ENCODE measurements at places on chromosomes 12 and 14.

DNA sequence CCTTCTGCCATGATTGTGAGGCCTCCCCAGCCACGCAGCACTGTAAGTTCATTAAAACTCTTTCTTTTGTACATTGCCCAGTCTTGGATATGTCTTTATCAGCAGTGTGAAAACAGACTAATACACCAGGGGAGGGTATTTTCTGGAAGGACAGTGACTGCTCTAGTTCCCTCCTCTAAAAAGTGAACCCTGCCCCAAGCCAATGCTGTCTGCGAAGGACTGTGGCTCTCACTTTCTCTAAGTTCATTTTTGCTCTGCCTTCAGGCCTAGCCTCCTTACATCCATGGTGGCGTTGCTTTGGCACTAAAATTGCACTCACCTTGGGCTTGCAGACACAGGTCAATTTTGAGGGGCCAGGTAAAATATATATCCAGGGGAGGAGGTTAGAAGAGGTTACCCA lies 323.0 kb downstream of the VRK1 start:
- H3K4me3 ChIP-seq: no peak overlapping the region
- H3K4me1 ChIP-seq: no peaks in the 10 kb centered on the region
- no peak overlapping the region for H3K27ac ChIP-seq

DNA sequence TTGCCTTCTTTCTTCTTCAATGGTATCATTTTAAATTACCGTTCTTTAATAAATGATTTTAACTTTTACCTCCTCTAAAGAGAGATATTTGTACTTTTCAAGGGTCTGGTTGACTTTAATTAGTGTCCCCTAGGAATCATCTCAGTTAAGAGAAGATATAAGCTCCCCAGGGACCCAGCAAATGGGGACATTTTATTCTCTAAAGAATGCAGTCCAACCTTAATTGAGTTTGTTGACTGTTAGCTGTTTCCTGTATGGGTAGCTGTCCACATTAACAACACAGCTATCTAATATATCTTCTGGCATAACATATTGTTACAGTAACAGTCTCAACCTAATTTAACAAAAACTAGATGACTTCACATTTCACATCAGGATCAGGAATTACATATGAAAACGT lies 241.6 kb upstream of the NPAS3 start:
- no peaks in the 10 kb centered on the region for H3K36me3 ChIP-seq
- H3K27ac ChIP-seq: no peak overlapping the region
- H3K4me3 ChIP-seq: no peak overlapping the region

- H3K36me3 ChIP-seq: peaks cover 4% of the 10 kb centered on the region
- no peaks in the 10 kb centered on the region for H3K4me1 ChIP-seq
- no peak overlapping the region for H3K4me3 ChIP-seq
- peak overlapping the region; percentile 39 for H3K27ac ChIP-seq
- H3K27me3 ChIP-seq: no peaks in the 10 kb centered on the region
Observed at GRCh38 chr12:111643427-111643826, 42.3 kb downstream of the BRAP start.

GRCh38 chr14:24067133-24068082 lies 4.0 kb upstream of the CPNE6 start:
- H3K4me1 ChIP-seq: no peaks in the 10 kb centered on the region
- no peak overlapping the region for H3K27ac ChIP-seq
- H3K36me3 ChIP-seq: no peaks in the 10 kb centered on the region
- H3K27me3 ChIP-seq: no peaks in the 10 kb centered on the region
- DNase-seq: no peak

DNA sequence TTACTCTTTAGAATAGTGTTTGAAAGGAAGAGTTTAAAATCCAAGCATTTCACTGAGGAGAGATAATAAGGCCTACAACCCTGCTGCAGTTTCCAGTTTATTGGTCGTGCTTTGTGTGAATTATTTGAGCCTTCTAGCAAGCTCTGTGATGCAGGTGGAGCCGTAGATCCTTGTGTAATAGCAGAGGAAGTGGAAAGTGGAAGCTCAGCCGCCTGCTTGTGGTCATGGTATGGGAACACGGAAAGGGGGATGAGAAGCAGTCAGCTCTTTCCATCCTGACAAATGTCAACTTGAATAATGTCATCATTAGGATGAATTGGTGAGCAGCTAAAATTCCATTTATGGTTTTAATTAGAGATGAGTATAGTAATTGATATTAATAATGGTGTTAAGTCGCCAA lies 29.1 kb downstream of the SYNE2 start:
- DNase-seq: no peak
- H3K27me3 ChIP-seq: no peaks in the 10 kb centered on the region
- H3K36me3 ChIP-seq: no peaks in the 10 kb centered on the region

- no peaks in the 10 kb centered on the region for H3K27me3 ChIP-seq
- H3K4me1 ChIP-seq: no peaks in the 10 kb centered on the region
Observed at GRCh38 chr12:69527506-69528272, 57.5 kb downstream of the FRS2 start.

- no peak overlapping the region for H3K4me3 ChIP-seq
- H3K36me3 ChIP-seq: no peaks in the 10 kb centered on the region
- H3K27ac ChIP-seq: no peak overlapping the region
- no peaks in the 10 kb centered on the region for H3K4me1 ChIP-seq
- DNase-seq: no peak
Observed at GRCh38 chr12:21828779-21829178, 54.3 kb upstream of the KCNJ8 start.

GRCh38 chr12:42186793-42187192 lies 42.1 kb upstream of the GXYLT1 start:
- no peaks in the 10 kb centered on the region for H3K27me3 ChIP-seq
- no peaks in the 10 kb centered on the region for H3K4me1 ChIP-seq
- no peak for DNase-seq
- H3K4me3 ChIP-seq: no peak overlapping the region
- no peak overlapping the region for H3K27ac ChIP-seq
- H3K36me3 ChIP-seq: no peaks in the 10 kb centered on the region

DNA sequence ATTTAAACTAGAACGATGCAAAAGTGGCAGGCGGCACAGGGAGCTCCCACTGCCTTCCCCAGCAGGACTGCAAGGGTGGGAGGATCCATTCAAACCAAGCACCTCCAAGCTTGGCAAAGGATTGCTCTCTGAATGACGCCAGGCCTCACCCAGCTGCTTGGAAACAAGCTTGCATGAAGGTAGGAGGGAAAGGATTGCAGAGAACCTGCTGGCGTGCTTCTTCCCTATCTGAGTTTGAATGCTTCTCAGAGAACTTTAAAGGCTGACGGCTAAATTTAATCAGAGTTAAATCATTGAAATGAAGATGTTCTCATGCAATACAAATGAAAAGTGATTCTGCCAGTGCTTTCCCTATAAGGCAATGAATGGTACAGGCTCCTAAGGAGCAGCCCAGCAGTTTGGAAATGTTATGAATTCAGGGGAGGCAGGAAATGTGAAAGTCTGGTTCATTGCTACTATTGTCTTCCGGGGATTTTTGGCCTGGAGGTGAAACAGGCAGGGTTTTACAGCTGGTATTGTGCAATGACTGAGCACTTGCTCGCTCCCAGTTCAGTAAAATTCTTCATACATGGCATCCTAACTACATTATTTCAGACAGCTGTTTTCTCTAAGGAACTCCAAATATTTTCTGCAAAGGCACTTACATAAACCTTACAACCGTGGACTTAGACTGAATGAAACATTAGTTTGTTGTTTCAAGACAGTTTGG lies 31.9 kb upstream of the DUSP6 start:
- no peaks in the 10 kb centered on the region for H3K36me3 ChIP-seq
- peak overlapping the region; percentile 3 for H3K4me3 ChIP-seq
- DNase-seq: peak; percentile 54
- H3K27me3 ChIP-seq: no peaks in the 10 kb centered on the region
- H3K4me1 ChIP-seq: peaks cover 7% of the 10 kb centered on the region

GRCh38 chr14:28690029-28690692 lies 76.4 kb upstream of the FOXG1 start:
- H3K36me3 ChIP-seq: no peaks in the 10 kb centered on the region
- no peaks in the 10 kb centered on the region for H3K27me3 ChIP-seq
- H3K27ac ChIP-seq: no peak overlapping the region
- DNase-seq: no peak

DNA sequence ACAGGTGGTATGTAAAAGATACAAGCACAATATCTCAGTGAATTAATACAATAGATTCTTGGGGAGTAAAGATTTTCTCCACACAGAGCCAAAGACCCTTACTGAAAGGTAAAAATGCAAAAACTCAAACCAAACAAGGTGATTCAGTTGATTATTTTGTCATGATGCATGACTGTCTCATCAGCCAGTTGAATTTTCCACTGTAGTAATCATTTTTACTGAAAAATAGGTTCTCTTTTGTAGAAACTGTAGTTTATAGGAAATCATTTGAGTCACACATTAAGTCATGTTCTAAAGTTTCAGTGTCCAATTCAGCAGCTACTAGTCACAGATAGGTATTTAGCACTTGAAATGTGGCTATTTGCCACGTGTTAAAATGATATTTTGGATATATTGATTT lies 53.6 kb downstream of the PPFIA2 start:
- H3K27me3 ChIP-seq: no peaks in the 10 kb centered on the region
- H3K4me1 ChIP-seq: no peaks in the 10 kb centered on the region
- no peak overlapping the region for H3K27ac ChIP-seq
- DNase-seq: no peak
- H3K36me3 ChIP-seq: no peaks in the 10 kb centered on the region
- H3K4me3 ChIP-seq: no peak overlapping the region

GRCh38 chr14:51576879-51577278 lies 74.8 kb upstream of the FRMD6 start:
- DNase-seq: no peak
- no peaks in the 10 kb centered on the region for H3K36me3 ChIP-seq
- H3K4me1 ChIP-seq: no peaks in the 10 kb centered on the region
- no peak overlapping the region for H3K4me3 ChIP-seq

- DNase-seq: no peak
- no peak overlapping the region for H3K4me3 ChIP-seq
- no peaks in the 10 kb centered on the region for H3K36me3 ChIP-seq
- H3K27me3 ChIP-seq: no peaks in the 10 kb centered on the region
Observed at GRCh38 chr12:6643569-6644256, 3.5 kb downstream of the ACRBP start.

DNA sequence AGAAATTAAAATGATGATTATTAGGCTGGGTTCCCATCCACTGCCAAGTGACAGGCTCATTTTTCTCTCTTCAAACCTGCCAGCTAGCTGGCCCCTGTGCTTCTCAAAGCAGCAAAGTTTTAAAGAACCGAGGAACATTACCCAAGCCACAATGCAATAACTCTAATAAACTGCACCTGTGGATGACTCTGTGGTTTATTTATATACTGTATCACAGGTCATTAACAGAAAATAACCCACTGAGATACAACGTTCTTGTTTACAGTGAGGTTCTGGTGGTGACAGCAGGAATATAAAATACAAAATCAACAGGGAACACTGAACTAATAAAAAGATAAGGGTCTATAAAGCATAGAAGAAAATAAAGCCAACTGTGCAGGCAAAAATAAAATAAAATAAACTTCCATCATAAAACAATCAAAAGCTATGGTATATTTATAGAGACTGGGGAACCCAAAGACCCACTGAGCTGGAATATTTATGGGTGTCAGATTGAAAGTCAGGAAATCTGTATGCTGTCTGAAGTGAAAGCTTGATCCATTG lies 472.9 kb downstream of the NOVA1 start:
- no peak overlapping the region for H3K27ac ChIP-seq
- H3K4me3 ChIP-seq: no peak overlapping the region
- H3K36me3 ChIP-seq: no peaks in the 10 kb centered on the region
- no peak for DNase-seq

- no peaks in the 10 kb centered on the region for H3K36me3 ChIP-seq
- H3K4me3 ChIP-seq: peak overlapping the region; percentile 26
- peaks cover 12% of the 10 kb centered on the region for H3K27me3 ChIP-seq
- H3K27ac ChIP-seq: no peak overlapping the region
Observed at GRCh38 chr14:94164685-94165431, 9.3 kb upstream of the PPP4R4 start.

GRCh38 chr12:96425321-96425720 lies 25.1 kb upstream of the CDK17 start:
- H3K4me1 ChIP-seq: no peaks in the 10 kb centered on the region
- no peak overlapping the region for H3K27ac ChIP-seq
- no peaks in the 10 kb centered on the region for H3K27me3 ChIP-seq
- no peaks in the 10 kb centered on the region for H3K36me3 ChIP-seq
- no peak for DNase-seq
- no peak overlapping the region for H3K4me3 ChIP-seq

DNA sequence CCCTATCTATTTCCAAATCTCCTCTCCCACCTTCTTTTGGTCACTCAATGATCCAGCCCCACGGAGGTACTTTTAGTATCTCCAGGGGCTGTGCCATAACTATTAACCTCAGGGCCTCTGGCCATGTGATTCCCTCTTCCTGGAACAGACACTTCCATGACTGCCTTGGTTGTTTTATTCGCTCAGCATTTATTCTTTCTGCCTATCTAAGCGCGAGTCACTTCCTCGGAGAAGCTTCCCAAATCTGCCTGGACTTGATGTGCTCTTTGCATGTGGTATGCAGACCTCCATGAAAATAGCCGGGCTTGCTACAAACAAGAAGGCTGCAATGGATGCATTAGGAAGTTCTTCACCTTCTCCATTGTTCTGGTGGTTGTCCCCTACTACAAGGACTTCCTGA lies 939.0 kb upstream of the TMEM132C start:
- no peaks in the 10 kb centered on the region for H3K4me1 ChIP-seq
- H3K36me3 ChIP-seq: no peaks in the 10 kb centered on the region
- H3K27me3 ChIP-seq: no peaks in the 10 kb centered on the region
- no peak overlapping the region for H3K4me3 ChIP-seq
- H3K27ac ChIP-seq: no peak overlapping the region

DNA sequence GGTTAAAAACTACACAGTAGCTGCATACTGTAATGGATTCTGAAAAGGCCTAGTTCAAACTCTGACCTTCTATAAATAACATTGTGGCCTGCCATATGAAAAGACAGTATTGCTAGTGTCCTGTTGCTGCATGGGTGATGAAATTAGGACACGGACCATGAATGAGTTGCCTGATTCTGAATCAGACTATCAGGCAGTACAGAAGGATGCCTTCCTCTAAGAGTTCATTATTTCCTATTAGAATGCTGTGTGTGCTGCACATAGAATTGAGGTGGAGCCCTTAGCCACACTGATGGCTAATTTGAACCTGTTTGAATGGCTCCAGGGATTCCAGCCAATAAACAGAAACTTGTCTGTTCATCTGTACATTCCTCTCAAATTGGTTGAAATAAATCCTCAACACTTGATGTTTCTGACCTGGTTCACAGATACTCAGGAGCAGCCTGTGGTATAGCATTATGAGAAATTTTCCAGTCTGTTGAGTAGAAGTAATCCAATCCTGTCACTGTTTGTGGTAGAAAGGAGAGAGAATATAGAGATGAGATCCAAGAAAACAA lies 483.2 kb downstream of the APAF1 start:
- no peaks in the 10 kb centered on the region for H3K36me3 ChIP-seq
- no peaks in the 10 kb centered on the region for H3K4me1 ChIP-seq
- no peak overlapping the region for H3K4me3 ChIP-seq

DNA sequence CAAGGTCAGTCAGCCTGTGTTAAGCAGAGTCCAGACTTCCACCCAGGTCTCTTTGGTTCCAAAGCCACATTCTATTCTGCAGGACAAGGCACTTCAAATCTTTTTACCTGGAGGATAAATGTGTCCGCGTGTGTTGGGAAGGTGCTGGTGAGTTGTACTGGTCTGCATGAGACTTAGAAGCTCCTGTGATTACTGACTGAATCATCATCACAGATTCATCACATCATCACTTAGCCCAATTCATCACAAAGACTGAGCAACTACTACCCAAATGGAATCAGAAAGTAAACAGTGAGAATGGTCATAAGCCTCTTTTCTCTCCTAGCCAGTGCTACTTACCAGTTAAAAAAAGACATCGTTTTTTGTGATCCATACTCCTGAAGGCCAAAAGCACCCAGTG lies 5.3 kb downstream of the SLC15A5 start:
- no peaks in the 10 kb centered on the region for H3K27me3 ChIP-seq
- H3K27ac ChIP-seq: no peak overlapping the region
- H3K4me3 ChIP-seq: no peak overlapping the region
- no peaks in the 10 kb centered on the region for H3K36me3 ChIP-seq
- DNase-seq: no peak
